ENCODE measurements at places on chromosomes 5 and 9.
A peak's percentile ranks its signal among the peaks of the same experiment; 100 is the strongest.

DNA sequence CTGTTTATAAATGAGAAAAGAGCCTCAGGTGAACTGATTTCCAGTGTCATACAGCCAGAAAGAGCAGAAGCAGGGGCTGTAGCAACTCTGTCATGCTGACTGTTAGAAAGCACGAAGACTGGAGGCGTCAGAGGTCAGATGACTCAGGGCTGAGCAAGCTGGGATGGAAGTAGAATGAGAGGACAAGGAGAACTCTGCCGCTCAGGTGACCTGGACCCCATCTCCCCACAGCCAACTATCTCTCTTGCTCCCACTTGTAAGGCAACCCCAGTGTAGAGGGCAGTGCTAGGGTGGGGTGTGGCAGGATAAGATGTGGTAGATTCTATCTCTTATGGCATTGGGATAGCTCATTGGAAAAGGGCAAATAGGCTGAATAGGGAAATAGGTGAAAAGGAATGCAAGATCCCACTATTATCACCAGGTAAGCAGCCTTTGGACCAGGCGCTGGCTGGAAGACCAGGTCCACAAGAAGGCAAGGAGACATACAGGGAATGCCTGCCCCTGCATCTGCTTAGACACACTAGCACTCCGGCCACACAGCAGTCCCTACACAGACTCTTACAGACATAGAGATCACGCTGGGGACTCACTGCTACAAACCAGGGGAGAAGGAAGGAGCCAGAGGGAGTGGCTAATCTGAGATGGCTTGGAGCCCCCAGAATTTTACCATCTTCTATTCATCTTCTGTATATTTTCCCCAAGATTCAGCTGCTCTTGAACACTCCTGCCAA is 21.2 kb upstream of the LOX start:
- DNase-seq = no peak

DNA sequence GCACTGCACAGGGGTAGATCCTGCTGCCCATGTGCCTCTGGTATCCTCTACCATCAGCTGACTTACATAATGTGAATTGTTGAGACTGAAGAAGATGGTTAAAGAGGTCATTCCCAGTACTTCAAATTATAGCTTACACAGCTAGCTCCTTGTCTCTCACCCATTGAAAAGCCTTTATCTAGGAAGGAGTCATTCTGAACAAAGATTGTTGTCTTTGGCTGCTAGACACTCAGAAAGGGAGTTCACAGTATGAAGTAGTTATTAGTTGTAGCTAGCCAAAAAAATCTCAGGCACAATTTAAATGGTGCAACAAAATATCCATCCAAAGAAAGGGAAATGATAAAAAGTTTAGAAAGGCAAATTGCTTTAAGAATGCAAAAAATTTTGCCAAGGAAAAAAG is 102.0 kb upstream of the NREP start:
- no peak for DNase-seq

DNA sequence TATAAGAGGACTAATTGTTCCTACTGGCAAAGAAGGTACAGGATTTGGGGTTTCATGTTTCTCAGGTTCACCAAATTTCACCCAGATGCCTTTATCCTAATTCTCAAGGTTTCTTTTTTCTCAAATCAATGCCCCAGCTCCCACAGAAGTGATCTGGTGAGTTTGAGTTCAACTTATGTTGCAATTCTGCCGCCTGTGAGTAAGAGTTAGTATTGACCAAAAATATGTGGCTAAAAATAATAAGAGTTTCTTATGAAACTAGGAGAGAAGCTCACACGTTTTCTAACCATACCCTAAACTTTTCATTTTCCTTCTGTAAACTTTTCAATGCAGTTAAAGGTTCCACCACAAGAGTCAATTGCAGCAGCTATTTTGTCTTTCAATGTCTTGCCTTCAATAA is 15.1 kb downstream of the SLCO6A1 start:
- no peak for DNase-seq

DNA sequence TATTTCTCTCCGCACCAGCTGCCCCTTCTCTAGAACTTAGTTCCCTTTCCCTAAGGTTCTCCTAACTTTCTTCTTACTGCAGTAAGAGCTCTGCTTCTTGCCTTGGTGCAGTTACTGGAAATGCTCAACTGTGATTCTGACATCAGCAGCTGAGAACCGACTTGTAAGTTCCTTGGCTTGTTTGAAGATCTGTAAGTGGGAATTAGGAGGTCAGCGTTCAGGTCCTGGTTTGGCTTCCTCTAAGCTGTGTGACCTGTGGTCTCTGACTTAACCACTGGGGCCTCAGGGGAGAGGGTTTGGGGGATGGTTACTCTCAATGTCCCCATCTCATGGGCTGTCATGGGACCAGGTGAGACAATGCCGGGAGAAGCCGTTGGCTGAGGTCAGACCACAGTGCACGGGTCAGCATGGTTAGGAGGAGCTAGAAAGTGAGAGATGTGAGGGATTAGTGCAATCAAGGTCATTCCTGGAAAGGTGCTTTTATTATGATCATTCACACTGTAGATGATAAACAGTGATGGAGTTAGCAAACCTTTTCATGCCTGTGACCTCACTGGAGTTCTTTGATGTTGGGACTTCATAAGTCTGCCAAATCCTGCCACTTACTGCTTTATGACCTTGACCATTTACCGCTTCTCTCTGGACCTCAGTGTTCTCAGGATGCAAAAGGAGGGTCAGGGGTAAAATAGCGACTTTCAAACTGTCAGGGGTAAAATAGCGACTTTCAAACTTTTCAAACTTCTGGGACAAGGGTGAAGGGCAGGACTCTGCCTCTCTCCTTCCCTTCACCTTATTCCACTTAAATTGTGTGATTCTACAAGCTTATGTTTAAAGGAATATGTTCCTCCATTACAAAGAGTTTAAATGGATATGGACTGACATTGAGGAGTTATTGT is 7.3 kb downstream of the PAPPA start:
- DNase-seq = no peak

DNA sequence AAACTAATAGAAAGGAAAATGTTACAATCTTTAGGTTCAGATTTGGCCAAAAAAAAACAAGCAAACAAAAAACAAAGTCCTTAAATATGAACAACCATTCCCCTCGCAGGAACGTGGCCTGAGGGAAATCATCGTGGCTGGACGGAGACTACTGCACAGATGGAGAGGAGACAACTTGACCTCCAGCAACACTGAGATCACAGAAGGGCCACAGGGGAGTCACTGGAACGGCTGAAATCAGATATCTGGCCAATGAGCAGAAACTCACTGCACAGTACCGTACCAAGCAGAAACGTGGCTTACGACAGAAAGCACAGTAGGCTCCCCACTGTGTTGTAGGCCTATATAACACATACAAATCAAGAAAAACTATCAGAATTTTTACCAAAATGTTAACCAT is 27.7 kb downstream of the CAMSAP1 start:
- DNase-seq = no peak

- DNase-seq = no peak
Observed at GRCh38 chr5:21181609-21182125, 1193.7 kb upstream of the CDH18 start.

DNA sequence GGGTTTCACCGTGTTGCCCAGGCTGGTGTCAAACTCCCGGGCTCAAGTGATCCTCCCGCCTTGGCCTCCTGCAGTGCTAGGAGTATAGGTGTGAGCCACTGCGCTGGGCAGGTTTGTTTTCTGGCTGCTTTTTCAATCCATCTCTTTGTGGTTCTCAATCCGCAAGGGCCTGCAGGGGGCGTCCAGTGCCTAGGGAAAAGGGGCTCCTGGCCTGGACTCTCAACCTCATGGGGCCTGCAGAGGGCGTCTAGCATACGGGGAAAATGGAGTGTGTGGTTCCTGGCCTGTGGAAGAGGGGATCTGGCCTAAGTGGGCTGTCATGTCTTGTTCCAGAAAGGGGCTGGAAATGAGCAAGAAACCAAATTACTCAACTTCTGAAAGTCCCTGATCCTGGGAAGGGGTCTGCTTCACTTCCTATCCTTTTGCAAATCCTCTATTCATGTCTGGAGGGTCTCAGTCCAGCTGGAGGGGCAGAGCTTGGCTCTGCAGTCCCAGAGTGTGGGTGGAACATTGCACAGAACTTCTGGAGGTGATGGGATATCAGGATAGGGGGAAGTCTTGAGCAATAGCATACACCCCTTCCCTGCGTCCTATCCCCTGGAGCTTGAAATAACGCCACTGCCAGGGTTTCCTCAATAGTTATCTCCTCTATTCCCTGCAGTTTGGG is 12.7 kb upstream of the CCL27 start:
- no peak for DNase-seq

- no peak for DNase-seq
Observed at GRCh38 chr9:37395229-37395628, 27.3 kb upstream of the GRHPR start.

- no peak for DNase-seq
Observed at GRCh38 chr5:59506285-59506877, 387.1 kb downstream of the PDE4D start.

- DNase-seq = no peak
Observed at GRCh38 chr9:107866711-107867311, 377.2 kb upstream of the KLF4 start.

GRCh38 chr5:180604271-180604670 is 13.0 kb upstream of the SCGB3A1 start:
- no peak for DNase-seq

- no peak for DNase-seq
Observed at GRCh38 chr5:94028001-94028400, 286.6 kb upstream of the POU5F2 start.

GRCh38 chr9:133334161-133334560 is 1.8 kb downstream of the SURF6 start:
- DNase-seq = no peak

GRCh38 chr9:93461821-93462220 is 8.4 kb upstream of the FAM120AOS start:
- no peak for DNase-seq

GRCh38 chr5:12277504-12278192 is 373.4 kb upstream of the CTNND2 start:
- no peak for DNase-seq

GRCh38 chr5:67102708-67103107 is 93.9 kb downstream of the CD180 start:
- DNase-seq = no peak

DNA sequence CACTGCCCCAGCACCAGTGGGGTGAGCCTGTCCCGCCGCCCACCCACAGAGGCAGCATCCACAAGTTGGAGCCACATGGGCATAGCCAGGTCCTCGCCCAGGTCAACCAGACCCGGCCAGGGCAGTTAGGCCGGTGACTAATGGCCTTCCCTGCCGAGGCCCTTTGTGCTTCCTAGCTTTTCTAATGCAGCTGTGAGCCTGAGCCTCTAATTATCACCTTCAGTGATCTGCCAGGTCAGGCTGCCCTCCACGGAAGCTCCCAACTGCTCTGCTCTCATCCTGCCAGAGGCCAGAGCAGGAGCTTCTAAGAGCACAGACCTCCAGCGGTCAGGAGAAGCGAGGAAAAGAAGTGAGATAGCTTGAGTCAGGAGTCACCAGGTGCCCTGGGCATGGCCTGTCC is 87.1 kb upstream of the PPP1R26 start:
- DNase-seq = no peak

- no peak for DNase-seq
Observed at GRCh38 chr9:123657941-123658340, 272.0 kb downstream of the DENND1A start.

GRCh38 chr9:88680041-88680440 is 145.1 kb downstream of the NXNL2 start:
- peak; percentile 70 for DNase-seq

DNA sequence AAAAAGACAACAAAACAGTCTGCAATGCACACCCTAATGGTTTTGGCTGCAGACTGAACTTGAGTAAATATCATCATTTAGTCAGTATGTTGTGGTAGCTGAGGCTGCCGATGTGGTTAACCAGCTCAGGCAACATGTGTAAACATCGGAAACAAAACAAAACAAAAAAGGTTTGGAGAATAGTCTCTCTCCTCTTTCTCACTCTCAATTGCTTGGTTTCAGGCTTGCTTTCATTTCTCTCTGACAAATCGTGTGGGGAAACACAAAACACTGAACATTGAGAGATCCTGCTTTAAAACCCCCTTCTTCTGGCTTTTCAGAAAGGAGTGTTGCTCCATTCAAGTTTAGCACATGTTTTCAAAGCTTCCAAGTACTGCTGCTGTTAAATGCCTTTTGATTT is 453.3 kb downstream of the BNC2 start:
- peak; percentile 21 for DNase-seq

DNA sequence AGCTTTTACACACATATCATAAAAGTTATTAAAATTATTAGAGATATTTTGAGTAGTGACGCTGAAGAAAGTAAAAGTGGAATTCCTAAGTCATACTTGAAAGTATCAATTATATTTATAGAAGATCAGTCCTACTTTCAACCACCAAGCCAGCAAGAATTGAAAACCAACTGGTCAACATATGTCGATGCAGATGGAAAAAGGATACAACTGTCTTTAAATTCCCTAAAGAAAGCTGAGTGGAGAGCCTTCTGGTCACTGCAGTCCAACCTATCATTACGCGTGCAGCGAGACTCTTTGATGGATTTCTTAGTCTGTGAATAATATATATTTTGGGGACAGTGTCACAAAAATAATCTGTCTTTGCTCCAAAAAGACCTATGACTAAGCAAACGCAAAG is 15.3 kb downstream of the MEF2C start:
- no peak for DNase-seq

- DNase-seq = no peak
Observed at GRCh38 chr9:134848504-134848903, 32.1 kb upstream of the FCN2 start.

DNA sequence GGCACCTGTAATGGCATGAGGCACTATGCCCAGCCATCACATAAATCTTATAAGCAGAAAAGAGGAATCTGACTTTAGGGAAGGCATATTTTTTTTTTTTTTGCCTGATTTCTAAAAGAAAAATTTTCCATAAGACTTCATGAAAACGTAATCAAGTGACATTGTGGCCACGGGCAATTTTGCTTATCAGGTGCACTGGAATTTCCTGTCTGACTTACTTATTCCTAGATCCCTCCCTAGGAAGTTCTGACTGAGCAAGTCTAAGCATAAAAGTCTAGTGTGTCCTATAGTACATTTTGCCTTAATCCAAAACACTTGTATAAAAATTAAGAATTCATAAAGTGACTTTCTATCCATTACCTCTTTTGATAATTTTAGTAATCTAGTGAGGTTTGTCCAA is 12.5 kb downstream of the C5orf46 start:
- DNase-seq = no peak

- DNase-seq = no peak
Observed at GRCh38 chr5:167763772-167764171, 527.7 kb upstream of the WWC1 start.

DNA sequence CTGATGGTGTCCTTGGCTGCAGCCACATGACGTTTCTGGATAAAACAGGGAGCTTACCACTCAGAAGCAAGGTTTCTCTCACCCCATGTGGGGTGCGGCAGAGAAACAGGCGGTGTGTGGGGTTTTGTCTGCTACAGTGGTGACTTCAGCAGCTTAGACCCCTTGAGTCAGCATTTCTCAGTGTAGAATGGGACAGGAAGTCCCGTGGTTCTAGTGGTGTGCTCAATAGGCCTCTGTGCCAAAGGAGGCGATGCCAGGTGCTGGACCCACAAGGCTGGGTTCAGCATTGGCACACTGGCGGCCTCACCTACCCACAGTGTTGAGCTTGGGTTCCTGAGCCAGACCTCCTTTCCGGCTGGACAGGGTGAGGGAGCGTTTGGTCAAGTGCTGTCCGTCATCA is 125.2 kb upstream of the SMIM23 start:
- DNase-seq = no peak

Measured in esophagus muscularis mucosa (tissue), 4 donors.